ENCODE measurements at places on chromosomes 13 and 19.
A peak's percentile ranks its signal among the peaks of the same experiment; 100 is the strongest.

DNA sequence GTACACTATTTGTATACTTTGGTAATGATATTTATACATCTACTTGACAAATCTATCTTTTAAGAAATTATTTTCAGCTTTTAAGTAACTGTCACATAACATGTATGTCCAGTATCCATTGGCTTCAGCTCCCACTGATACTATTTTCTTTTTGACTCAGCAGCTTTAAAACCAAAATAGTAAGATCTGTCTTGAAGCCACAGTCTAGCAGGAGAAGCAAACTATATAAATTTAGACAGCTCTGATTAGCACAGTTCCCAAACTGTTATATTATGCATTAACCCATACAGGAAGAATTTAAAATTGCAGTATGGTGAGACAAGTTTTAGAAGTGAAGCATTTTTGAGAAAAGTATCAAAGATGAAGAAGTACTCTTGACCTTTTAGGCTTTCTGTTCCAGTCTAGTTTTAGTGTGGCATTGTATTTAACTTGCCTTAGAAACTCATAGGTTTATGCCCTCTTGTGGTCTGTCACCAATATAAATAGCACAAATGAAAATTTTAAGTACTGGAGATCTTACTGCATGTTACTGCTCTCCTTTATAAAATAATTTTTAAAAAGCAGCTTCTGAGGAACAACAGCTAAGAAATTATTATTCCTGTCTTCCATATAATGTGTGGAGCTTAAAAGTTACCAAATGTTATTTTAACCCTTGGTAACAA lies 24.7 kb downstream of the URI1 start:
- no peak for DNase-seq

- no peak for DNase-seq
These were observed 15.4 kb downstream of the CEBPA start for GRCh38 chr19:33286899-33287298.

DNA sequence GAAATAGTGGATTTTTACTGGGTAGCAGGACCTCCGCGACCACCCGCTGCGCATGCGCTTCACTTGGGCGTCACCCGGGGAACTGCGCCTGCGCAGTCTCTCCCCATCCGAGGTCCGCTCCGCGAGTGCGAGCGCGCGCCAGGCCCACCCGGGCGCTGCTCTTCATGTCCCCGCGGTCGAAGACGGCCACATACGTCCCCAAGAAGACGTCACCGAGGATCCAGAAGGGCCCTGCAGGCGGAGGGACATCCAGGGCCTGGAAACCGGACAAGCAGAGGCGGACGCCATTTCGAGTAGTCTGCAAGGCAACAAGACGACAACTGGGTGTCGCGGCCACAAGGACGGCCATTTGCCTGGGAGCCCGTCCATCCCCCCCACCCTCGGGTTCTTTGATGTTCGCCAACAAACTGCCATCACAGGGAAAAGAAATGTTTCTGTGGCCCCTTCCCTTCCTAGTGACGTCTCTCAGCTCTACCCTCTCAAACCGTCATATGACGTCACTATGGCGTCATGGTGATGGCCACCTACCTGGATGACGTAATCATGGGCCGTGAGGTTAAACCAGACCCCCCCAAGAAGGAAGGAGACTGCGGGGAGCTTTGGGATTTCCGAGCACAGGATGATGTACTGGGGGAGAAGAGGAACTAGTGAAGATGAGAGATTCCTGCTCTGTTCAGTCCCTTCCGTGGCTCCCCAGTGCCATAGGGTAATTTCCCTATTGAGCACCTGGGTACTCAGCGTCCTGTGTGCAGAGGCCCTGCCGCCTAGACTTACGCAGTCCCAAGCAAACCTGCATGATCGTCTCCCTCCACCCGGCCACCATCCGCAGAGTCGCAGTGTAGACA lies 6.7 kb downstream of the NAPSA start:
- DNase-seq: no peak

DNA sequence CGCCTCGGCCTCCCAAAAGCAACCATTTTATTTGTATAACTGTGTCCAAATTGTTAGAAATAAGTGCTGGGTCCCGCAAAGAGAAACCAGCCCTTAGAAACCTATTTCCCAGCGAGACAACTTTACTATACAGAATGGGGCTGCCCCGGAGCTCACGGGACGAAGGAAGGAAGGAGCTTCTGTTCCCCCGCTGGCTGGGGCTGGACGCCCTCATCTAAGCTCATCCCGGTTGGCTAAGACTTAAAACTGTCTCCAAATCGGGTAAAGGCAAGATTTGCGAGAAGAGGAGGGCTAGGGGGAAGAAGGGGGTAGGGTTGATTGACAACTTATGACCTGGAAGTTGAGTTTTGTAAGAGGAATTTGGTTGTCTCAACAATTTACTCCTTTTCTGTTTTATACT lies 12.3 kb upstream of the BSG start:
- DNase-seq: no peak

DNA sequence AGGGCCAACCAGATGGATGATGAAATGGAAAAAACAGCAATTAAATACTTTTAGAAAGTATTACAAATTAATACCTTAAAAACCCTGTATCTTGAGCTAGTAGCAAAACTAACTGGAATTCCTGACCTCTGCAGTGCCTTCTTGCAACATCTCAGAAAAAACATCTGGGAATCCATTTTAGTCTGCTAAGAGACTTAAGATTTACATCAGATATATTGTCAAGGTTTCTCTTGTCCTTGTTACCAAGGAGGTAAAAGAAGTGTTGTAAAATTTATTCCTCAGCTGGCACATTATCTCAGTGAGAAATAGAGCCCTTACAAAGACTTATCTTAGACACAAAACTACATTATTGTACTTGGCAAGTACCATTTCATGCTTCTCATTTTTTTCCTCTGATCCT lies 18.5 kb downstream of the KCNRG start:
- no peak for DNase-seq

DNA sequence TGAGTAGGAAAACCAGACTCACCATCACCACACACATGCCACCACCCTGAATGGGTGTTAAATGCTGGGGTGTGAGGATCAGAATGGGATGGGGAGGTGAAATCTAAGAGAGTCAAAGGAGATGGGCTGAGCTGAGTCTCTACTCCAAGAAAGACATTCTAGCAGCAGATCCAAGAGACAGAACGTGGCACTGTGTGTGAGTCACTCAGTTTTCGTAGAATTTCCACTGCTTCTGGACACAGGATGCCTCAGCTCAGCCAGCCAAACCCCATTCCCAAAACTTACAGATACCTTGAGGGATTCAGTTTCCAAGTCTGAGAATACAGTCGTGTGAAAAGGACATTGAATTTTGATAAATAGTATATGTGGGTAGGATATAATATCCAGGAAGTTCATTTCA lies 7.3 kb upstream of the CYP2A7 start:
- DNase-seq: no peak

DNA sequence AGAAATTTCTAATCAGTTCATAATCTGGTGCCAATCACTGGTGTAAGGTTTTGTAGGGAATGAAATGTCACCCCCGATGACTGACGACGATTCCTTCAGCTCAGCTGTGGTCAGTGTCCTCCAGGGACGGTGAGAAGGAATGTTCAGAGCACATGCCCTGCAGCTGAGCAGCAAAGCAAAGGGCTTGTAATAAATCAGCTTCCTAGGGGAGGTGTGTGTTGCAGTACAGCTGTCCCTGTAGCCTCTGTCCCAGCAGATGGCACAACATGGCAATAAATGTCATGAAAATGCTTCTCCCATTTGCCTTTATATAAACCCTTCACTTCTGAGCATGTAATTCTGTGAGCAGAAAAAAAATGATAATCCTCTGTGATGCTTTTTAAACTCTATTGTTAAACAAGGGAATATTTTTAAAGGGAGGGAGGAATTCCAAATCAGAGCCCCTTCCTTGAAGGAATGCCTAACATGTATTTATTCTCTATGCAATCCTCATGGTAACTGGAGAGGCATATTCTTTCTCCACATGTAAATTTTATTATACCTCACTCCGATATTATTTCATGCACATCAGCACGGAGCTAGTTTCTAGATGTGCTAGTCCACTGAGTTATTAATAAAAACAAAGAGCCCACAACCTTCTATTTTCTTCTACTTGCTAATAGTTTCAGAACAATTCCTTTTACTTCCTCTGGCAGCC lies 102.5 kb downstream of the FAM216B start:
- no peak for DNase-seq

GRCh38 chr19:45025264-45025663 lies 13.6 kb upstream of the CLASRP start:
- no peak for DNase-seq

GRCh38 chr13:108925070-108925469 lies 295.7 kb downstream of the MYO16 start:
- no peak for DNase-seq

GRCh38 chr13:66778461-66778860 lies 451.7 kb downstream of the PCDH9 start:
- DNase-seq: no peak

GRCh38 chr13:28321756-28322155 lies 173.2 kb downstream of the FLT1 start:
- DNase-seq: no peak

DNA sequence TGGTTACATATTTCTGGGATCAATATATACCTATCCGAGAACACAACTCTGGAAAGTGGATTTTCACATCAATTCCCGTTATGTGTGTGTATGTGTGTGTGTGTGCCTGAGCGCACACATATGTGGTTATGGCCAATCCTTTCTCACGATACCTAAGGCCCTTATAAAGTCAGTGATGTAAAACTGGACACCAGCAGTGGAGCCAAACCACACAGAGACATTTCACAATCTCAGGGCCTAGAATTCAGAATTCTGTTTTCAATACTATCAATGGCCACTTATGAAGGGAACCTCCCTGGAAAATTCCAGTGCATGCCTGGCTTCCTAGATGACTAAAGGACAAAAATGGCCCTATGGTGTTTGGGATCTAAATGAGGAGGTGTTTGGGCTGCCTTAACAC lies 187.3 kb upstream of the UBL3 start:
- DNase-seq: no peak

GRCh38 chr19:32909257-32909656 lies 39.7 kb upstream of the SLC7A9 start:
- DNase-seq: no peak

- no peak for DNase-seq
These were observed 9.2 kb upstream of the CLC start for GRCh38 chr19:39746836-39747529.

GRCh38 chr13:48562296-48563066 lies 29.6 kb upstream of the RCBTB2 start:
- DNase-seq: peak; percentile 42

GRCh38 chr13:22777207-22777606 lies 403.6 kb upstream of the SGCG start:
- DNase-seq: no peak

DNA sequence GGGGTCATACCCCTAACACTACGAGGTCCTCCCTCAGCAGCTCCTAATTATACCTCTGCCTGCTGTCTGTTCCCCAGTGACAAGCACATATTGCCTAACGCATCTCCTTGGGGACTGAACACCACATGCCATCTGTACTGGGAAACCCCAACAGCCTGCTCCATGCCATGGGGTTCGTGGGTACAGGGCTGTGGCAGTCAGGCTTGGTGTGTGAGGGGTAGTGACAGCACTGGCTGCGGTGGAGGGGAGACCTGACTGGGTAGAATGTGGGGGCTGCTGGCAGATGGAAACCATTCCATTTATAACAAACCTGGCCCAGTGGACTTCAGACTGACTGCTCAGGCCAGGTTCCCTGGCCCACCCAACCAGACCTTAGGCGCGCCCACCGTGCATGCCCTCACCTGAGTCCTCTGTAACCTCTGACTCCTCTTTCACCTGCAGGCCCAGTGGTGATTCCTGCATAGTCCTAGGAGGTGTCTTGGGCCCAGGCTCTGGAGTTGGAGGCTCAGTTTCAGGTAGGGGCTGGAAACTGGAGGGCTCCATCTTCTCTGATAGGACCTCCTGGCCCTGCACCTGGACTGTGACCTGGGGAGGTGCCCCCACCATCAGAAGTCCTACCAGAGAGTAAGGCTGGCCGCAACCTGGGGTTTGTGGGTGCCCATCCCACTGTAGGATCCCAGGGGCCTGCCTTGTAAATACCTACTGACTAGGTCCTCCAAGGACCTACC lies 3.0 kb downstream of the MZF1 start:
- DNase-seq: no peak

DNA sequence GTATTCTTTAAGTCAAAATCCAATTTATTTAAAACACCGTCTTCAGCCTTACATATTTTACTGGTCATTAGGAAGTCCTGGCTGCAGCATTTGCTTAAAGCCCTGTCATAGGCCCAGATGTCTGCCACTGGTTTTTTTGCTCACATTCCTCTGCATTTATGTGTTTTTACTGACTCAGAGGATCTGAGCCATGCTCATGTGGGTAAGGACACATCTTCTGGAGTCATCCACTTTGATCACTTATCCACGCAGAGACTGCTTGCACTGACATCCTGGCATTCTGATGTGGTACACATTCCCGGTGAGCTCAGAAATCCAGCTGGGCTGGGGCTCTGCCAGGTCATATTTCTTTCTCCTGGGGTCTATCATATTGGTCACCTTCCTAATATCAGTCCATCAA lies 531.7 kb upstream of the ARGLU1 start:
- no peak for DNase-seq

GRCh38 chr13:40333226-40333625 lies 333.2 kb downstream of the FOXO1 start:
- DNase-seq: no peak

- no peak for DNase-seq
These were observed 277.5 kb upstream of the SOX1 start for GRCh38 chr13:111789420-111789819.

DNA sequence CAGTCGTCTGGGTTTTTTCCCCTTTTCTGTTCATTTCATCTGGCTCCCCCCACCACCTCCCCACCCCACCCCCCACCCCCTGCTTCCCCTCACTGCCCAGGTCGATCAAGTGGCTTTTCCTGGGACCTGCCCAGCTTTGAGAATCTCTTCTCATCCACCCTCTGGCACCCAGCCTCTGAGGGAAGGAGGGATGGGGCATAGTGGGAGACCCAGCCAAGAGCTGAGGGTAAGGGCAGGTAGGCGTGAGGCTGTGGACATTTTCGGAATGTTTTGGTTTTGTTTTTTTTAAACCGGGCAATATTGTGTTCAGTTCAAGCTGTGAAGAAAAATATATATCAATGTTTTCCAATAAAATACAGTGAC lies 9.3 kb downstream of the CALM3 start:
- DNase-seq: no peak

DNA sequence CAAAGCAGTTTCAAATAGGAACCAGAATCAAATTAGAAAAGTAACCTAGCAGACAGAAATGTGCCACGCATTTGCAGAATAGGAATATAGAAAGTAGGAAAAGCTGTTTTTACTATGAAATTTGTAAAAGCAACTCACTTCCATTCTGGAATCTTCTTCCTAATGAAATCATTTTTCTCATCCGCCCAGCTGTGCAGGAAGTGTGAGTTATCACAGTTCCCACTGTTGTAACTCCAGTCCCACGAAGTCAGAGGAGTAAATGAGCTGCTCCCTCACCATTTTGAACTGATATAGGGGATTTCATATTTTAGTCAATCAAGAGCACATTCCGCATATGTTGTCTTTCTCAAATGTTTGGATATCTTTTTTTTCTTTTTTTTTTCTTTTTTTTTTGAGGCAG lies 230.8 kb downstream of the TBC1D4 start:
- no peak for DNase-seq

- DNase-seq: no peak
These were observed 4.9 kb upstream of the NECTIN2 start for GRCh38 chr19:44841231-44841630.

GRCh38 chr13:73832825-73833224 lies 301.4 kb downstream of the KLF12 start:
- DNase-seq: no peak
